ENCODE measurements at places on chromosomes 3 and 15.

DNA sequence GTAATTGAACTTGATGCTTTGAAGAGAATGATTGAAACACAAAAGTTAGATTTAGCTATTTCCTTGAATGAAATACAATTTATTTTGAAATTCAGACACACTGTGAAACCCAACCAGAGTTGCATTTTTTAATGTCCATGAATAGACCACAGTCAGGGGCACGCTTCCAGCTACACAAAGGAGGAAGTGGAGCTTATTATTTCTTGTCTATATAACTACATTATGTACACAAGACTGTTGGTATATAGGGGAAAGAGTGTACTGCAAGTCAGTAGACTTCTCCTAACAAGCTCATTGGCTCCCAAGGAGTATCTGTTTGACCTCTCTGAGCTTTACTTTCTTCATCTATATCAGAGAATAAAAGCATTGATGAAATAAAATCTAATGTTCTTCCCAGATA, 326.2 kb downstream of the RYR3 start:
- no peak overlapping the region for H3K27ac ChIP-seq
- H3K27me3 ChIP-seq: peaks cover 48% of the 10 kb centered on the region
- no peaks in the 10 kb centered on the region for H3K36me3 ChIP-seq

DNA sequence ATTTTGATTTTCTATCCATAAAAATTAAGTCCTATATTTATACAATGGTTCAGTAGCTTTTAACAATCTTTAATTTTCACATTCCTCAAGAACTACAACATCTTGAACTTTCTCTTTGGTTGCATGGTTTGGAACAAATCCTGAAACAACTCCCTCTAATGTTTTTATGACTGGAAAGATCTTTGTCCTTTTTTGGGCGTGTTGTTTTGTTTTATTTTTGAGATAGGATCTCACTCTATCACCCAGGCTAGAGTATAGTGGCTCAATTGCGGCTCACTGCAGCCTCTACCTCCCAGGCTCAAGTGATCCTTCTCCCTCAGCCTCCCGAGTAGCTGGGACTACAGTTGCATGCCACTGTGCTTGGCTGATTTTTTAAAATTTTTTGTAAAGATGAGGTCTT, 4.0 kb downstream of the STX19 start:
- no peaks in the 10 kb centered on the region for H3K4me1 ChIP-seq
- H3K36me3 ChIP-seq: no peaks in the 10 kb centered on the region
- H3K27ac ChIP-seq: no peak overlapping the region
- no peak for DNase-seq
- no peak overlapping the region for H3K4me3 ChIP-seq

DNA sequence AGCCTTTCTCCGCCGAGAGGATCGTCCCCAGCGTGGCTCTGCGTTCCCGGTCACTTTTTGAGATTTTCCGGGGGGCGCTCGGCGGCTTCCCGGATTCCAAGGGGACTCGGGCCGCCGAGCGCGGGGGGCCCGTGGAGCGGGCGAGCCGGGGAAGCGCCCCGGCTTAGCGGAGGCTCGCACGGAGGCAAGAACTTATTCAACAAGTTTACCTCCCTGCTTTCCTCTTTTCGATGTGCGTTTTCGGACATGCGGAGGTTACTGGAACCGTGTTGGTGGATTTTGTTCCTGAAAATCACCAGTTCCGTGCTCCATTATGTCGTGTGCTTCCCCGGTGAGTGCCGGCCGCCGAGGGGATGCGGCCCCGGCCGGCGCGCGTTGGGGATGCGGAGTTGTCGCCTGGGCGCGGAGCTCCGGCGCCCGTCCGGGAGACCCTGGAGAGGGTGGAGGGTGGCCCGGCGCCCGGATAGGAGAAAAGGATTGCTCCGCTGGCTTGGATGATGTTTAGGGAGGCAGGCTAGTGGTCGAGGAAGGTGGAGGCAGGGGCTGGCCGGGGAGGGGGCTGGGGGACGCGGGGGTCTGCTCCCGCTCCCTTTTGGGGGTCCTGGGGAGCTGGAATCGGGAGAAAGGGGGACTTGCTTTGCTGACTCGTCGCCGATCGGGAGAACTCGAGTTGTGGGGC, 810 bp downstream of the PTPRG start:
- H3K4me1 ChIP-seq: peaks cover 13% of the 10 kb centered on the region
- H3K27me3 ChIP-seq: no peaks in the 10 kb centered on the region
- peak overlapping the region; percentile 97 for H3K27ac ChIP-seq
- no peak for DNase-seq
- H3K4me3 ChIP-seq: peak overlapping the region; percentile 65

- DNase-seq: peak; percentile 42
- H3K4me1 ChIP-seq: no peaks in the 10 kb centered on the region
- peak overlapping the region; percentile 97 for H3K4me3 ChIP-seq
These were observed 716 bp downstream of the SELENOS start for GRCh38 chr15:101276501-101277037.

GRCh38 chr3:16132928-16133327, 41.6 kb upstream of the GALNT15 start:
- DNase-seq: peak; percentile 25
- no peaks in the 10 kb centered on the region for H3K36me3 ChIP-seq
- no peaks in the 10 kb centered on the region for H3K27me3 ChIP-seq
- no peak overlapping the region for H3K27ac ChIP-seq
- H3K4me3 ChIP-seq: no peak overlapping the region

- peaks cover 6% of the 10 kb centered on the region for H3K4me1 ChIP-seq
- H3K27me3 ChIP-seq: no peaks in the 10 kb centered on the region
- H3K36me3 ChIP-seq: no peaks in the 10 kb centered on the region
- H3K27ac ChIP-seq: no peak overlapping the region
- no peak overlapping the region for H3K4me3 ChIP-seq
- no peak for DNase-seq
These were observed 283.0 kb downstream of the UACA start for GRCh38 chr15:70480196-70480856.

DNA sequence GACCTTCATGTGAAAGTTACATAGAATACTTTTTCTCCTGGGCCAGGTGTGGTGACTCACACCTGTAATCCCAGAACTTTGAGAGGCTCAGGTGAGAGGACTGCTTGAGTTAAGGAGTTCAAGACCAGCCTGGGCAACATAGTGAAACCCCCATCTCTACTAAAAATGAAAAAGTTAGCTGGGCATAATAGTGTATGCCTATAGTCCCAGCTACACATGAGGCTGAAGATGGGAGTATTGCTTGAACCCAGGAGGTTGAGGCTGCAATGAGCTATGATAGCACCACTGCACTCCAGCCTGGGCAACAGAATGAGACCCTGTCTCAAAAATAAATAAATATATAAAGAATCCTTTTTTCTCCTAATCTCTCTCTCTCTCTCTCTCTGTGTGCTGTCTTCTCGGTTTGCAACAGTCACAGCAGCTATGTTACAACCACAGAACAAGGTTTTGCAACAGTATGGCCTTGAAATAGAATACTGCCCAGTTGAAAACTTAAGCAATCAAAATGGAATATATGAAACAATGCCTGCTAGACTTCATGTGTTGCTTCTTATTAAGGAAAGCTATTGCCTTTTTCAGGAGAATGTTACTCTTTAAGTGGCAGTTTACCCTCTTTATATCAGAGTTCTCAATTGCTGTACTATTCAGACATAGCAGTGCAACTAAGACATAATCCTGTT, 12.3 kb upstream of the DENND4A start:
- no peaks in the 10 kb centered on the region for H3K27me3 ChIP-seq
- no peak overlapping the region for H3K4me3 ChIP-seq
- DNase-seq: no peak
- H3K36me3 ChIP-seq: no peaks in the 10 kb centered on the region

- H3K27me3 ChIP-seq: no peaks in the 10 kb centered on the region
- no peak overlapping the region for H3K4me3 ChIP-seq
- DNase-seq: no peak
- H3K36me3 ChIP-seq: no peaks in the 10 kb centered on the region
- H3K4me1 ChIP-seq: no peaks in the 10 kb centered on the region
These were observed 44.9 kb downstream of the OXSR1 start for GRCh38 chr3:38210141-38210757.

DNA sequence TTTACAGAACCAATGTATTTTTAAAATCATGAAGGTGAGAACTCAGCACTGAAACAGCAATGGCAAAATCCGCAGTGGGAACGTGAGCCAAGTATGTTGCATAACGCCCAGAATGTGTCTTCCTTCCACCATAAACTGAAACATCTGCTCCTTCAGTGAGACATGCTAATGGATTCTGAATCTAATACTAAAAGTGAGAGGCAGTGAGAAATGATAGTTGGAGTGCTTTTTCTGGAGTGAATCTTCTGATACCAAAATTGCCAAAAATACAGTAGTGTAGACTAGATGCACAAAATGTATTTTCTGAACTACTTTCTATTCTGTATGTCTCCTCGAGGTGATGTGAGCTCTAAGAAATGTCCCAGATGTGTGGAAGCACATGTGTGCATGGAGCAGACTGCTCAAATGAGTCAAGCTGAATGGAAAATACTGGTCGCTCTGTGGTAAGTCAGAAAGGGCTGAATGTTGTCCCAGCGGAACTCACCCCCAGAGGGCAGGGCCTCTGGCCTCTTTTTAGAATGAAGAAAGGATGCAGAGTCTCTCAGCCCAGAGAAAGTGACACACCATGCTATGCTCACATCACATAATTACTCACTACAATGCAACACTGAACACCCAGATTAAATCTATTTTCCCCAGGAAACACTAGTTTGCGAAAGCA, 73.0 kb downstream of the ATP10A start:
- H3K36me3 ChIP-seq: no peaks in the 10 kb centered on the region
- no peak overlapping the region for H3K4me3 ChIP-seq
- no peaks in the 10 kb centered on the region for H3K4me1 ChIP-seq
- no peak overlapping the region for H3K27ac ChIP-seq
- DNase-seq: no peak

DNA sequence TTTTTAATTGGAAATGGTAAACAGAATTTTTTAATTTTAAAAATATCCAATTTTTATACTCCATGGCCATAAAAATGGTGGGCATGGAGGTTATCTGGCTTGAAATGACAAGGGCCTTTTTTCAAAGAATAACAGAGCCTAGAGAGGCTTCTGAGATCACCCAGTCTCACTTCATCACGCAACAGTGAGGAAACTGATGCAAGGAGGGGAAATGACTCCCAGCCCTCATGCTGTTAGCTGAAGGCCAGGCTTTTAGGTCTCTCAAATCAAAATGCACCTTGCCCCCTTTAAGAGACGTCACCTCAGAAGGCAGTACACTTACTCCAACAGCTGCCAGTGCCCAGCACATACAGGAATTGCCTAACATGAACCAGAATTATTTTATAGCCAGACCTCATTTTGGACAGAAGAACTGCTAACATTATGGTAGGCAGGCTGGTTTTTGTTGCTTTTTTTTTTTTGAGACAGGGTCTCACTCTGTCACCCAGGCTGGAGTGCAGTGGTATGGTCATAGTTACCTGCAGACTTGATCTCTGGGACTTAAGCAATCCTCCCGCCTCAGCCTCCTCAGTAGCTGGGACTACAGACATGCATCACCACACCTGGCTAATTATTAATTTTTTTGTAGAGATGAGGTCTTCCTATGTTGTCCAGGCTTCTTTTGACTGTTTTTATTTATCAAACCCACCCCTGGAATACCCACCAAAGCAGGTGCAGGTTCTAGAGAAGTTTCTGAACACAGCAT, 9.1 kb downstream of the RAB43 start:
- no peaks in the 10 kb centered on the region for H3K4me1 ChIP-seq
- H3K36me3 ChIP-seq: no peaks in the 10 kb centered on the region
- DNase-seq: peak; percentile 37
- H3K27ac ChIP-seq: peak overlapping the region; percentile 29
- H3K27me3 ChIP-seq: no peaks in the 10 kb centered on the region
